ENCODE measurements at places on chromosomes 16 and 17. TPM values are rescaled to one million over a fixed set of nuclear protein-coding genes. Genes with fewer than 3 reads are reported as not detected.

The FOXL1 gene
- total RNA-seq, result 30.2 TPM

The HP gene
- 0.28 TPM for total RNA-seq

The SYT17 gene
- under 0.01 TPM for total RNA-seq

The SULT1A2 gene
- total RNA-seq, result 0.56 TPM

The WNK4 gene
- total RNA-seq, result 3.5 TPM

The EVI2B gene
- total RNA-seq, result under 0.01 TPM

The PSMC5 gene
- total RNA-seq, result 127 TPM

The GP1BA gene
- not detected for total RNA-seq

The MFAP4 gene
- 0.38 TPM for total RNA-seq

The HIC1 gene
- 67.1 TPM for total RNA-seq

The QRICH2 gene
- 2.7 TPM for total RNA-seq

The TMEM235 gene
- not detected for total RNA-seq

The PDPK1 gene
- 22.8 TPM for total RNA-seq

All from regular cardiac myocyte (primary cell).